ENCODE measurements at places on chromosomes 7 and 10.

DNA sequence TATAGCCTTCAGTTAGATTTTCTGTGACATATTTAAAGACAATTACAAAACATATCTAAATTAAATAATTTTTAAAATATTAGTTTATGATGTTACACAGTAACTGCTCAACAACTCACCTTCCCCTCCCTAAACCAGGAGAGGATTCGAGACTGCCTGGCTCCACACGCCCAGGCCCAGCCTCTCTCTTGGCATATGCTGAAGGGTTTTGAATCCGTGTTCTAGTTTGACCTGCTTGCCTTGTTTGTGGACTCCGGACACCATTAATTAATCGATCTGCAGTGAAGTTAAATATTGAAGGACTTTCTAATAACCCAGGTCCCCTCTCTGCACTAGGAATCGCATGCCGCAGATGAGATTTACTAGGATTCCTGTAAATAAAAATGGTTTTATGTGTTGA lies 106.6 kb downstream of the LARP4B start:
- no peak for DNase-seq

GRCh38 chr10:84173501-84173929 lies at the start of gene GPR15LG:
GPR15LG (plus strand) TSS chr10:84173801; CDS start chr10:84173852, 51 bp downstream.
- DNase-seq: no peak

DNA sequence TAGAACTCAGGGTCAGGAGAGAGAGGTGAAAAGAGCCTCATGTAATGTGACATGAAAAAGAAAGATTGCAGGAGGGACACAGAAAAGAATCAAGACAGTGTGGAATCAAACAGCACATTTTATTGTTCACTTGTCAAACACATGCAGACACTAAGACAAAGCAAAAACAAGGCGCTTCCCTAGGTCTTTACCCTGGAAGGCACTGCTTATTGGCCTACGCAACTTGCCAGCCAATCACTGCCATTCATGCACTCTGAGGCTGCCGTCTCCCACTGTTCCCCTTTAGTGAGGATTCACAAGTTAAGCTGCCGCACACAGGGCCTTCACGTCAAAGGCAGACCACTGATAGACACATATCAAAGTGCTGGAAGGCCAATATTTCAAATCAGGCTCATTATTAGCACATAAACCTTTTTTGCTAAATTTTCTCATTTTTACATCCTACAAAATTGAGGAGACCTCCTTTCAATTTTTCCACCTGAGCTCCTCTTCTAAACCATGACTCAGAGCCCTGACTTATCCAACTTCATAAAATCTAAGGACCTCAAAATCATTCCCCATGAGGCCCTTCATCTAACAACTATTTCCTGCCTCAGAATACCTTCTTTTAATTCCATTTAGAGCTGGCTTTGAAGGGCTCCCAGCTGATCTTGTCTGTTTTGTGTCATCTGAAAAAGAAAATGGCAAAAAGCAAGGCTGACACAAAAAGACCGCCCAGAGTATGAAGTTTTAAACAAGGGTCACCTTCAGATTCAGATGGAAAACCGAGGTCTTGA lies 149.4 kb downstream of the CHCHD3 start:
- DNase-seq: no peak

GRCh38 chr7:128352153-128352537 lies 8.4 kb upstream of the RBM28 start:
- no peak for DNase-seq

- DNase-seq: no peak
Measured at GRCh38 chr10:43680035-43680434, 31.4 kb upstream of the ZNF32 start.

DNA sequence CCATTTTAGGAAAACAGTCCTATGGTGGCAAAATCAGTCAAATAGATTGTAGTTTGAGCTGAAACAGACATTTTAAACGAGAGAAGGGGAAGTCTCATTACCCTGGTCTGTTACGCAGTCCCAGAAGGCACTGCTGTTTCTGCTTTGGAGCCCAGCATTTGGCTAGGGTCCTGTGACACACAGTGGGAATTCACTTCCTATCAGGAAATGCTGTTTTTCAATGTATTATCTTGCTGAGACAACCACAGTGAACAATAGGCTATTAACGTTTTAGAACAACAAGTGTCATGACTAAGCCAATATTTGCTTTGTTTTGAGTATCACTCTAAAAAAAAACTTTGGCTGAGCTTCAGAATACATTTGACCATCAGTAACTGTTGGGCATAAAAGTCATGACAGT lies 74.1 kb downstream of the ADD3 start:
- no peak for DNase-seq

- DNase-seq: no peak
Measured at GRCh38 chr7:26668821-26669220, 195.6 kb downstream of the SKAP2 start.

DNA sequence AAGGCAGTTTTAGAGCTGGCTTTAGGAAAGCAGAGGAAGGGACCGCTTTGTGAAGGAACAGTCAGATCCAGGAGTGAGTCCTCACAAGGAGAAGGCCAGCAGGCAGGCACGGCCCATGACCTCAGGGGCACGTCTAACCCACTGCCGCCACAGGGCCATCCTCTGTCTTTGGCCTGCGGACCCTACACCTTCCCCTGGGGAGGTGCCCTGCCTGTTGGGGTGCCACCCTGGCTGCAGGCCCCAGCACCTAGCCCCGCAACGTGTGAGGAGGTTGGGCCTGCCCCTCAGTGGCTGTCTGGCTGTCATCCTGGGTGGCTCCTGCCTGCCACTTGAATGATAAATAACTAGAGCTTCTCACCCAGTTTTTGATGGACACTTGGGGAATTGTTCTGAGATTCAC lies 31.0 kb upstream of the TRIM8 start:
- DNase-seq: no peak

DNA sequence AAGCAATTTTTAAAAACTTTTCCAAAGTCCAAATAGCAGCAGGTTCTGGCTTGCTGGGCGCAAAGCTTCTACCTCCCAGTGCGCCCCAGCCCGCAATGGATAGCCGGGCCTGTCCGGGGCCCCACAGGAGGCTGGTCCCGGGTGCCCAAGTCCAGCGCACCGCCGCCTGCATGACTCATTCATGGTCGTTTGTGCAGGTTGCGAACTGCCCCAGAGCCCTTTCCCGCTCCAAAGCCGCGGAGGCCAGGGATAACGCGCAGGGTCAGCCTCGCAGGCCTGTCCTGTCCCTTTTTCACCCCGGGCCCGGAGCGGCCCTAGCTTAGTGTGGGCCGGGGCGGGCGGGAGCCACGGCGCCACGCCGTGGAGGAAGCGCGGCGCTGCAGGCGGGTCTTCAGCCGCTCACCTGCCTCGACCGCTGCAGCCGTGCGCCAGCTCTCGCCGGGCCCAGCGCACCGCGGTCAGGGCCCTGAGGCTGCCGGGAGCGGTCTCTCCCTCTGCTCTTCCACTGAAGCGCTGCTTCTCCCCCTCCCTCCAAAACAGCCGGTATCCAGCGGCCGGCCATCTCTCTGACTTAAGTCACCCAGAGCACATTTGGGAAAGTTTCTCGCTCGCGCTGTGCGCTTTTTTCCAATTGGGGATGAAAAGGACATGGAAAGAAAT lies 1.7 kb upstream of the EGR2 start:
- DNase-seq: peak; percentile 49

DNA sequence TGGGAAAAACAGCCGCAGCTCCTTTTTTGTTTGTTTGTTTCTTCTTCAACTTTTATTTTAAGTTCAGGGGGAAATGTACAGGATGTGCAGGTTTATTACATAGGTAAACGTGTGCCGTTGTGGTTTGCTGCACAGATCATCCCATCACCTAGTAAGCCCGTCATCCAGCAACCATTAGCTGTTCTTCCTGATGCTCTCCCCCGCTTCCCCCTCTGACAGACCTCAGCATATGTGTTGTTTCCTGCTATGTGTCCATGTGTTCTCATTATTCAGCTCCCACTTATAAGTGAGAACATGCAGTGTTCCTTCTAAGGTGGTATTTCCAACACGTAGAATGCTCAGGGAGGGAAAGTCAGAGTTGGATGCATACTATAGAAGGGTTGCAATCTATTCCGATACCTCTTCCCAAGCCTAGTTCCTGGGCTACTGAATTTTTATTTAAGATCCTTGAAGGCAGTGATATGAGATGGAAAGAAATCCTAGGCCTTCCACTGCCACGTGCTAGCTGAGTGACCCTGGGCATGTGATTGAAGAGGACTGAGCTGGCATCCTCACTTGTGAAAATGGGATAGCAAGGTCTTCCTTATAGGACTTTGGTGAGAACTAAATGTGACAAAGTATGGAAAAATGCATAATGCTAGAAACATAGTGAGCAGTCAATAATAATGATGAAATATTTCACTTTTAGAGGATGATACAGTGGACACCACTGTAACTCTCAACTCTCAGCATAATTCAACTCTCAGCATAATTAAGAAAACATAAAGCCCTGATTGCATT lies 278.5 kb downstream of the REEP3 start:
- no peak for DNase-seq

DNA sequence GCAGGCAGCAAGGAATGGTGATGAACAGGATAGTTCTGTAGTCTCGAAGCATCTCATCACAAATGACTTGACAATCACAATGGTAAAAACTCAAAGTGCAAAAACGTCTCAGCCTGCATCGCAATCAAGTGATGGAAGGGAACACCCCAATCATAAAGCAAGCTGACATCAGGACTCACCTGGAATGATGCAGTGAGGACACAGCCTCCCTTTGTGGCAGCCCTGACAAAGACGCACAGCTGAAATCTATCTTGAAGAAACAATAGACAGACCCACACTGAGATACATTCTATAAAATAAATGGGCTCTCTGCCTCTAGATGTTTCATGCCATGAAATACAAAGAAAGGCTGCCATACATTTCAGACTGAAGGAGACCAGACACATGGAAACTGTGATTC lies 748.0 kb upstream of the IGFBP3 start:
- DNase-seq: no peak

DNA sequence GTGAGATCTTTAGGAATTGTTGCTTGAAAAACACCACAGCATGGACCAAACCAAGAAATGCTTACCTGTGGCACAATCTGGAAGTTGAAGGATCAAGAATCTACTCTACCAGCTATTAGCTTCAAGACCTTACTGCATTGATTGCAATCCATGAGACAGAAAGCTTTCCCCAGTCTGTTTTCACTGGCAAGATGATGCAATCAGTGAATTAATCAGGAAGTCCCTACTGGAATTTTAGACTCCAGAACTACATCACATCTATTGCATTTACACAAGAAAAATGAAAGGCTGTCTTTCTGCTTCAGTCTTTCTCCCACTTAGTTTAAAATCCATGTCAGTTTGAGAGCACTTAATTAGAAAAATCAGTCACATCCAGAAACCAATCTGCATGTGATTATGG lies 191.7 kb downstream of the TFEC start:
- DNase-seq: no peak

DNA sequence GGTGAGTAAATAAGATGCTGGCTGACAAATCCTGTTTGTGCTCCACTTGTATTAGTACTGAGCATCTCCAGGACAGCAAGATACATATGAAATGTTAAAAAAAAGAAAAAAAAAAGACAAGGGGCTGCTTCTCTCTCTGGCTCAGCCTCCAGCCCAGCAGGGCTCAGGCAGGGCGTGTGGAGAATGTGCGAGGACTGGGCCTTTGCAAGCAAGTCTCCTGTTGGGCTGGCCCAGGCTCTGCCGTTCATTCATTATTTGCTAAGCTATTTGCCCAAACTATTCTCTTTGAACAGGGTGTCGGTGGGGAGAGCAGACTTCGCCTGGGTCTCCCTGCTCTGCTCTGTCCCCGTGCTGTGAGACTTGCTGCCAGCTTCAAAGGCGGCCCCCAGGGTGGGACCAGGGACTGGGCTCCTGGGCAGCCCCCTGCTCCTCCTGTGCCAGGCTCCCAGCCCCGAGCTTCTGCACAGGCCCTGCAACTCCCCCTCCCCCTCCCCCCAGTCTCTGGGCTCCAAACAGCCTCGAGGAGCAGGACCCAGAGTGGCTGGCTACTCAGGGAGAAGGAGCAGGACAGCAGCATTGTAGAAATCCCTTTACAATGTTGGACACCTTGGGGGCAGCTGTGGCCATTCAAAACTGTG lies 25.6 kb upstream of the MGMT start:
- DNase-seq: no peak

GRCh38 chr10:107971411-107971810 lies 806.9 kb upstream of the SORCS1 start:
- DNase-seq: no peak

GRCh38 chr10:70940834-70941568 lies 52.6 kb upstream of the PCBD1 start:
- DNase-seq: no peak

- no peak for DNase-seq
Measured at GRCh38 chr10:77401683-77402082, 235.9 kb downstream of the KCNMA1 start.

GRCh38 chr10:117239051-117239450 lies 1.9 kb upstream of the SLC18A2 start:
- DNase-seq: no peak

DNA sequence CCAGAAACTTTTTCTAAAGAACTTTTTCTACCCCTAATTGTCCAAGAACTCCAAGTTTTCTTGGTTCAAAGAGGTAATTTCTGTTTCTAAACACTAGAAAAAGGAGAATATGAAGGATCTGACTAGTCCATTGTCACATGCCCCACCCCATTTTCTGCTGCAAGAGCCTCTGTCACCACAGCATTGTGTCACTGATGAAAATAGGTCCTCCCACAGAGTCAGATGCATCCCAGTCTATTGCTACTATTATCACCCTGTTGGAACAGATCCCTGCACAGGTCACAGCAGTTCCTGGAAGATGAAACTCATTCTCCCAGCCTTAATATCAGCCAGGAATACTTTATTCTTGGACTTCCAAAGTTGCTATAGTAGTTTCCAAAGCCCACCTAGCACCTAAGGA lies 7.5 kb upstream of the CFTR start:
- DNase-seq: no peak

DNA sequence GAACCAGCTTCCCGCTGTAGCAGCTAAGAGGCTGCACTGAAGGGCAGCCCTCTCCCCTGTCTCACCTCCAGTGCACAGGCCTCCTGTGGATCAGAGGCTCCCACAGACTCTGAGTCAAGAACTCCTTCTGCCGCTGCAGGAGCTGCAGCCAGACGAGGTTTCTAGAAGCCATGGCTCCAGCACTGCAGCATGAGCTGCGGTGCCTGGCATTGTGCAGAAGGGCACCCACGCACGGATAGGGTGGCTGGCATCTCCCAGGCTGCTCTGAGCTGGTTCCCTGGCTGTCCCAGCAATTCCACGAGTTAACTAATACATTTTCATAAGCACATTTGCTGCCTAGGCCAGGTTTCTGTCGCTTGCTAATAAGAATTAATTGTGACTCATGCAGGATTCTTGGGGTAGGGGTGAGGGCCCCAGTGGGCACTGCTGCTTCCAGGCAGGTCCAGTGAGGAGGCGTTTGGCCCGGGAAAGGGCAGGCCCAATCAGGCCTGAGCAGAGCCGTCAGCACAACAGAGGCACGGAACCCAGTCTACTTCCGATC lies 594.2 kb downstream of the DNAJB6 start:
- DNase-seq: no peak

GRCh38 chr10:118818621-118819221 lies 64.0 kb upstream of the CACUL1 start:
- DNase-seq: no peak

DNA sequence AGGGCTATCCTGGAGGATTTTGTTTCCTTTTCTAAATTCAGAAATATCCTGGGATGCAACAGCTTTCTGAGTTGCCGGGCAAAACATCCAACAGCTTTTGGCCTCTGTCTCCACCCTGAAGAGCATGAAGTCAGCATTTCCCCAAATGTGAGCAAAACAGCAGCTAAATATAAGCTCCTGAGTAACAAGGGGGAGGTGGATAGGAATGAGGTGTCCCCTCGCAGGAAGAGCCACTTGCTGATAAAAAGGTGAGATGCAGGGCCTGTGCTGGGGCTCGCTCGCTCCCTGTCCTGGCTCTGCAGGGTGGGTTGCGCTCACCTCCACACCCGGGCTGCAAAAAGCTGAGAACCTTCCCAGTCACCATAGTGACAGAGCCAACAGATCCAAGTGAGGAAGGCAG lies 264.3 kb downstream of the ZEB1 start:
- no peak for DNase-seq

GRCh38 chr7:159099711-159100231 lies 44.9 kb downstream of the VIPR2 start:
- no peak for DNase-seq

Measured in activated CD4-positive, alpha-beta T cell treated with anti-CD3 and anti-CD28 coated beads for 24 hours (primary cell).